ENCODE measurements at places on chromosomes 5 and 9. TPM values are rescaled to one million over a fixed set of nuclear protein-coding genes. Genes with fewer than 3 reads are reported as not detected.

Gene SPINK6
- not detected for polyA plus RNA-seq

DNA sequence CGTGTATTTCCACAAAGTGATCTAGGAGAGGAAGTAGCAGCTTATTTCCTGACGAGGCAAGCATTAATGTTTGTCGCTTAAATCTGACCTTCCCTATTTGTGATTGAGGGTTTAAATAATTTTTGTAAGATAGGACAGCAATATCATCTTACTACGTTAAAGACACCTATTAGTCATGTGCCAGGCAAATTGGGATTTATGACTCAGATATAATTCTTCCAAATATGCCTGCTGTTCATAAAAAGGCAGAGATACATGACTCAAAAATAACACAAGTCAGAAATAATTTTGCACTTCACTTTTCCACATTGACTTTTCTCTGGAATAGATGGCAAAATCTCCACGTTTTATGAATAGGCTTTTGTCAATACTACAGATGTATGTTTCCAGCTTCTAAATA lies 43.0 kb upstream of the CDH12 start:
- no peak for DNase-seq

DNA sequence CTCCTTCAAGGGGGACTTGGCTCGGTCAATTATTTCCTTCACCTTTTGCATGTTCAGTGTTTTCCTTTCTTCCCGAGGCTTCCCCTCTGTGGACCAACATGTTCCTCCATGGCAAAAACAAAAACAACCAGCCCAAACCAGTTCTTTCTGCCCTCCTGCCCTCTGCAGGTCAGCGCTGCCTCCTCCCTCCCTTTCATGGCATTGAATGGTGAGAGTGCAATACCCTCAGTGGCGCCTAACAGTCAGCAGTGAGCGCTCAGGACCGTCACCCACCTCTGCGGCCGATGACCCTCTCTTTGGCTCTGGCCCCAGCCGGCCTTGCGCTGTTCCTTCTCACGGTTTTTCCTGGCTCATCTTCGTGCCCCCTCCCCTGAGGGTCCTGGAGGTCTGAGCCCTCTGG lies 34.4 kb upstream of the GNE start:
- no peak for DNase-seq

- DNase-seq, result no peak
These were observed 93.6 kb downstream of the TLE4 start for GRCh38 chr9:79665369-79665768.

GRCh38 chr9:38215465-38215864 lies 146.4 kb upstream of the SHB start:
- no peak for DNase-seq
